Forelimb muscle (tissue), 1 donor: ENCODE measurements at places on chromosomes 6 and 20. TPM values are rescaled to one million over a fixed set of nuclear protein-coding genes. Genes with fewer than 3 reads are reported as not detected.

Gene CALHM6
- 1.5 TPM for polyA plus RNA-seq

Gene TCF21
- polyA plus RNA-seq: not detected

Gene SLC35D3
- 0.06 TPM for polyA plus RNA-seq

Gene DACT2
- 1.6 TPM for polyA plus RNA-seq

Gene IMPG1
- polyA plus RNA-seq: 0.48 TPM

Gene XKR7
- 0.04 TPM for polyA plus RNA-seq

DNA sequence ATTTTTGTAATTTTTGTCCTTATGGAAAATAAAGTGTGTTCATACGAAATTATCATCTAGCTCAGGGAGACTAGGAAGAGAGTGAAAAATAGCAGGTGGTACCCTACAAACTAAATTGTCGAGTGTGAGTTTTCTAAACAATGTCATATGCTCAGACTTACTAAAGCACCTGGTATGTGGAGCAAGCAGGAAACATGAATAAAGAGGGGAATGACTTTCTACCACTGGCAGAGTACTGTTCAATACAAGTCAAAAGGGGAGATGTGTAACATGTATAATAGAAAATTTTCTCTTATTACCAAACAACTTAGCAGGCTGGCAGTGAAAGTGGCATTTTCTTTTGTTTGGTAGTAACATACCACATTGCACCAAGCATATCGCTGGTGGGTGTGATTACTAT, 36.1 kb downstream of the CTNNBL1 start:
- no peak for DNase-seq

GRCh38 chr20:29427201-29428060, 1830.0 kb upstream of the DEFB115 start:
- no peak for DNase-seq

DNA sequence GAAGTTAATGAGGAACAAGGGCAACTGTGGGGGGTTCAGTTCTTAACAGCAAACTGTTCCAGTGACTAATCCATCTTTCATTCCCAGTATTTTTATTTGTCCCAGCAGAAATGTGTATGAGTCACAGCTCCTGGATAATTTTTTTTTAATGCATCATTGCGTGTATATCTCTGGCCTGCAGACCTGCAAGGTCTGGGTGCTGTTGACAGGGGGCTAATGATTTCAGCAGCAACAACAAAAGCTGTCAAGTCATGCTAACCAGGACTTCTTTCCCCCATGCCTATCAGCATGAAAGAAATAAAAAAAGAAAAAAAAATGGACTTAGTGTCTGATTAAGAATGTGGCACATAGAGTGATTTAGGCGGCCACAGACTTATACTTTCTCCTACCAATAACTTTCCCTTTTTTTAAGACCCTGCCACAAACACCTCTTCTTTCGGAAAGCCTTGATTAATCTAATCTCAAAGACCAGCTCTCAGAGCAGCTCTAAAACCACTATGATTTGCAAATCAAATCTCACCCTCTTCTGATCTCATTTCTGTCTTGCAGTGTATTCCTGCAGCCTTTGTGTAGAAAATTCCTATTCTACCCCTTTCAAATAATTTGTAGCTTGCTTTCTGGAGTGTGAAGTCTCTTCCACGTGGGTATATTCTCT, 14.2 kb upstream of the PREX1 start:
- DNase-seq: no peak

DNA sequence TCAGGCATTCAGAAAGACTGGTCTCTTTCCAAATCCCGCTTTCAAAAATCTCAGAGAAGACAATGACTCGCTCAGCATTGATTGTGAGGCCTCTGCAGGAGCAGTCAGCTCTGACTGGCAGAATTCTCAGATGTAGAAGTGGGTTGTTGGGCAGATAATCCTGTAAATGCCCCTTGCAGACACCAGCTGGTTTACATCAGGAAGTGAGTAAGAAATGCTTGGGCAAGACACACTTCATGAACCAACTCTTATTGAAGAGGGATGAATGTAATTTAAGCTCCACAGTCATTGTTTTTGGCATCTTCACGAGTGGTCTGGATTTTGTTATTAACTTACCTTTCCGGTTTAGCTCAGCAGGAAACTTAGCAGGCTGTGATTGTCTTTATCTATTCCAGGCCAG, 166.6 kb downstream of the PLCB4 start:
- DNase-seq: no peak

DNA sequence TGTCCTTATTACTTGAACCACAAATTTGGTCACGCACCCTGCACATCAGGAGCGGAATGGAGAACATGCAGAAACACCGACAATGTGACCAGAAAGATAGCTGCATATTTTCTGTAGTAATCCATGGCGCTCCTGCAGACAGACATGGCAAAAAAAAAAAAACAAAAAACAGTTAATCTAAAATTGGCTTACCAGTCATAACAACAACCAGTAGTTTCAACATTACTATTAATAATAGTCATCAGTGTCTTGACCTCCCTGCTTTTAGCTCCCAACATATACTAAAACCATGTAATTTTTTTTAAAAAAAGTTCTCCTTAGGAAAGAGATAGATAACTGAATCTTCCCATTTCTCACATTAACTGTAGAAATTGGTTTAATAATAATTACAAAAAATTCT, 6.8 kb downstream of the CGA start:
- no peak for DNase-seq

DNA sequence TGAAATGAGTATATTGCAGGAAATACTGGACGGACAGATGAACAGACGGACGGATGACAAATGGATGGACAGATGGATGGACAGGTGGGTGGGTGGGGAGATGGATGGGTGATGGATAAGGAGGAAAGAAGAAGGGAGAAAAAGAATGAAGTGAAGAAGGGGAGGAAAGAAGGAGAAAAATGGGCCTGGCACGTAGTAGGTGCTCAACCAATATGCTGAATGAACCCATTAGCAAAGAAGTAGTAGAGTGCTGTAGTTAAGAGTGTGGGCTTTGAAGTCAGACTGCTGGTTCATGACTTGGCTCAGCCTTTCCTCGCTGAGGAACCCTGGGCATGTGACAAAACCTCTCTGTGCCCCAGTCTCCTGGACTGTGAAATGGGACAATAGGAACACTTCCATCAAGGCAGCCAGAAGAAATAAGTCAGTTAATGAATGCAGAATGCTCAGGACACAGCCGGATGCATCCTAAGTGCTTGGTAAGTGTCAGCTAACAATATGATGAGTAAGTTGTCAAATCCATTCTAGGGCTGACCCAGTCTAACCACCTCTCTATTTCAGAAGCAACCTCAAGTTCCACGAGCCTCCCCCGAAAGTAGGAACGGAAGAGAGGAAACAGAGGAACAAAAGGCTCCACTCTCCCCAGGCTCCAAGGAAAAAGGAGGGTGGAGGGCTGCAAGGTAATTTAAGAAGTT, 37.9 kb downstream of the PREX1 start:
- DNase-seq: no peak

DNA sequence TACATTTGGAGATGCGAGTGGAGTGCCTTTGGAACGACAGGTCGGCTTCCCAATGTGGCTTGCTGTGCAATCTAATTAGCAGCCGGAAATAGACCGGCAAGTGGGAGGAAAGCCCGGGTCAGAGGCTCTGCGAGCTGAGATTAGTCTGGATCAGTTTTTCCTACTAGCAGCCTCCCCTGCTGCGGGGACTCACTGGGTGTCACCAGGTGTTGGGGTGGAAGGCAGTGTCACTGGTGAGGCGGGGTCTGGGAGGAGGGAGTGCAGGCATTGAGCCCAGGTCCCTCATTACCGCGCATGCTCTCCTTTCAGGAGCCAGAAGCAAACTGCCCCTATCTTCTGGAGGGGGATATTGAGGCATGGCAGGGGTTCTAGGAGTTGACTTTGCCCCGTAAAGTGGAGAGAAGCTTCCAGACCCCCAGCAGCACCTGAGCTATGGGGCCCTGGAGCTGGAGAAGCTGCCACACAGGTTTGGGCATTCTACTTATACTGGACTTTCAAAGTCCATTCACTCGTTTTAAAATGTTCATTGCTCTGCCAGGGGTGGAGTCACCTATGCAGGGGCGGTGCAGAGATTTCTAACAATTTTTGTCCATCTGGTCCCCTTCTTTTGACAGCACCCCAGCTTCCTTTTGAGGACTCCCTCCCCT, 11.0 kb downstream of the SULF2 start:
- no peak for DNase-seq
